Stimulated activated CD8-positive, alpha-beta memory T cell treated with anti-CD3 and anti-CD28 coated beads, Interleukin-2, amount 100 ng/mL, for 48 hours (primary cell): ENCODE measurements at places on chromosomes 1 and 21.
A peak's percentile ranks its signal among the peaks of the same experiment; 100 is the strongest.

GRCh38 chr1:220767312-220768125 is 19.2 kb upstream of the MTARC1 start:
- DNase-seq: no peak

DNA sequence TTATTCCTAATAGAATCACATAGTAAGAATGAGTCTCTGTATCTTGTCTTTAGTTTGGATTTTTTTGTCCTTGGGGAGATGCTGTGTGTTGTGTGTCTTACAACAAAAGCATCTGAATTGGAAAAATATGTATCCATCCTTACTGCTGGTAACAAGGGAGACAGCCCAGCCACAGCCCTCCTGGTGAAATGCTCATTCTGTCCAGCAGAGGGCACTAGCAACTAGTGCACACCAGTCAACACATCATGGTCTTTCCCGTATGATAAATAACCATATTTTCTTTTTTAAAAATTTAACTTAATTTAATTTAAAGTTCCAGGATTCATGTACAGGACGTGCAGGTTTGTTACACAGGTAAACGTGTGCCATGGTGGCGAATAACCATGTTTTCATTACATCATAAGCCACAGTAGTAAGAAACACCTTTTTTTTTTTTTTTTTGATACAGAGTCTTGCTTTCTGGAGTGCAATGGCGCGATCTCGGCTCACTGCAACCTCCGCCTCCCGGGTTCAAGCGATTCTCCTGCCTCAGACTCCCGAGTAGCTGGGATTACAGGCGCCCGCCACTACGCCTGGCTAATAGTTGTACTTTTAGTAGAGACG is 245.1 kb downstream of the PTBP2 start:
- peak; percentile 38 for DNase-seq

DNA sequence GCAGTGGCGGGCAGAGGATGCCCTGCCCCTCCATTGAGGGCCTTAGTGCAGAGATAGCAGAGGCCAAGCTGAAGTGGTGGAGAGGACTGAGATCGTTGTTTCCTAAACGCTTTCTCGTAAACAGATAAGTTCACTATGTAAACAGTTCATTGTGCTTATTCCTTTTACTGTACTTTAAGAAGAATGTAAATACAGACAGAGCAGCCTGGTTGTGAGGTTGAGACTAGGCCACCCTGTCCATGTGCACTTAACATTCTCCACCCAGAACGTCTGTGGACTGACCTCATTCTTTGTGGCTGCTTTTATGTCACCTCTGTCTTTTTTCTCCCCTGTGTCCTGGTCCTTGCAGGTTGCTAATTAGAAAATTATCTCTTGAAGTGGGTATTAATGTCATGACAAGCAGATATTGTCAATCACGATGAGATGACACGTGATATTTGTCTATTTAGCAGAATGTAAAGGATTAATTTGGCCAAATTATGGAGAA is 8.5 kb downstream of the CENPS start:
- DNase-seq: no peak

DNA sequence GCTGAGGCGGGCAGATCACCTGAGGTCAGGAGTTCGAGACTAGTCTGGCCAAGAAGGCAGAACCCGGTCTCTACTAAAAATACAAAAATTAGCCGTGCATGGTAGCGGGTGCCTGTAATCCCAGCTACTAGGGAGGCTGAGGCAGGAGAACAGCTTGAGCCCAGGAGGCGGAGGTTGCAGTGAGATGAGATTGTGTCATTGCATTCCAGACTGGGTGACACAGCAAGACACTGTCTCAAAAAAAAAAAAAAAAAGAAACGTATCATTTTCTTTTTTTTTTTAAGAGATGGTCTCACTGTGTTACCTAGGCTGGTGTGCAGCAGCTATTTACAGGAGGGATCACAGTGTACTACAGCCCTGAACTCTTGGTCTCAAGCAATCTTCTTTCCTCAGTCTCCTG is 47.3 kb downstream of the ITGB3BP start:
- DNase-seq: no peak

- no peak for DNase-seq
Observed at GRCh38 chr1:182392050-182393028, 749 bp upstream of the GLUL start.

GRCh38 chr21:34004013-34004938 is 69.1 kb upstream of the MRPS6 start:
- no peak for DNase-seq

DNA sequence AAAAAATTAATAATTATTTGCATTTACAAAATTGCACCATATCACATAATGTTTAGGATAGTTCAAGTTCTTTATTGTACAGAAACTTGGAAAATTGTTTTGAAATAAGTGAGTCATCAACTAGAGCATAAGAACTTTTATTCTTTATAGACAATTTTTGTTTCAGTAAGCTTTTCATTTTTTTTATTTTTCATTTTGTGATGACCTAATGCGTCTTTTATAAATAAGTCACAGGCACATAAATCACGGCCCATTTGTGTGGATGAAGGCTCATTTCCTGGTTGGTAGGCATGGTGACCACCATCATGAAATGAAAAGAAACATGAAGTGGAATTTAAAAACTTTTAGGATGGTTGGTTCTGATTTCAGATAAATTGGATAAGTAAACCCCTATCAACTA is 39.3 kb downstream of the SPAG17 start:
- no peak for DNase-seq
